ENCODE measurements at places on chromosomes 6 and 20. TPM values are rescaled to one million over a fixed set of nuclear protein-coding genes. Genes with fewer than 3 reads are reported as not detected.

Gene MMP24
- 17.1 TPM for total RNA-seq

Gene SEL1L2
- total RNA-seq, result not detected

Gene RBPJL
- total RNA-seq, result not detected

Gene SLC22A2
- total RNA-seq, result not detected

Gene MBOAT1
- 14.7 TPM for total RNA-seq

Gene HLA-DRB1
- 0.17 TPM for total RNA-seq

DNA sequence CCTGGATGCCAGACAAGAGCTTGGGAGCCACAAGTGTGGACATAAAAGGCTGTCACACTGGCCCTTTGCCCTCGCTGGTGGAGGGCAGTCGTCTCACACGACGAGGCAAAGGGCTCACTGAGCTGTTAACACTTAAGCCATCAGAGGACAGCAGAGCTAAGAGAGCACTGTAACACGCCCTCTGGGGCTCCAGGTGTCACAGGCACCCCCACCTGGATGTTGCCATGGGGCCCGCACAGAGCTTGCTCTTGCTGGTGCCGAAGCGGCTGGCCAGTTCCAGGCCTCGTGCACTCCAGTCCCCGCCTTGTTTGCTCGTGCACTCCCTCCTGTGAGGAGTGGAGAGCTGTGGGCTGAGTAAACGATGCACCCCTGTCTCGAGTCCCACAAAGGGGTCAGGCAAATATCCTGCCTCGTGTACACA is 37.4 kb downstream of the SLC35D3 start:
- no peak for DNase-seq

- DNase-seq, result no peak
These were observed 43.0 kb downstream of the RALGAPB start for GRCh38 chr20:38515631-38516030.

DNA sequence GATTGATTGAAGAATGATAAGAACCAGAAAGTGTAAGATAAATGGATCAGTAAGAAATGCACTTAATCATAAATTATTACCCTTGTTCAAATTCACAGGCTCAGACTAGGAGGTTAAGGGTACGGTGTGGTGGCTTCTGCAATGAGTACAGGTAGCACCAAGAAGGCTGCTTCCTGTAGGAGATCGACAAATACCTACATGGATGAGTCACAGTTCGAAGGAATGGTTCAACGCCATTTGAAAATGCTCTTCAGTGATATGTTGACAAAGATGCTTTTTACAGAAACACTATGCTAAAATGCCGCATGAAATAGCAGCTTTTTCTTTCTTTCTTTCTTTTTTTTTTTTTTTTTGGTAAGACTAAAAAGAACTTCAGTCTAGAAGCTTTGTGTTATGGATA is 116.2 kb downstream of the DTNBP1 start:
- no peak for DNase-seq

GRCh38 chr6:15434823-15435380 is 189.0 kb downstream of the JARID2 start:
- DNase-seq, result no peak

DNA sequence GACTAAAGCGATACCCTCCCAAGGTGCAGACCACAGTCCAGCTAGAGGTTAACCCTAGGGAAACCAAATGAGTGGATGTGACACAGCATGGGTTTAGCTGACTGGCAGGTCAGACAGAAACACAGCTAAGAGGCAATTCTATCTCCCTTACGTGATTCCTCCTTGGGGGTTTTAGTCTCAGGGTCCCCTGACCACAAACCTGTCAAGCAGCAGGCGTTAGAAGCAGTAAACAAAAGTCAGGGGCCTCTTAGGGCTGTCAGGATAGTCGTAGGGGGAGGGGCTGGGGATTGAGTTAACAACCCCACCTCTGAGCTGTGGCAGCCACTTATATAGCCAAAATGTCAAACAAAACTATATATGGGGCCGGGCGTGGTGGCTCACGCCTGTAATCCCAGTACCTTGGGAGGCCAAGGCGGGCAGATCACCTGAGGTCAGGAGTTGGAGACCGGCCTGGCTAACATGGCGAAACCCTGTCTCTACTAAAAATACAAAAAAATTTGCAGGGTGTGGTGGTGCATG is 13.6 kb downstream of the KCNK5 start:
- no peak for DNase-seq

- DNase-seq, result no peak
These were observed 93.5 kb downstream of the TMEM170B start for GRCh38 chr6:11631008-11631407.

- DNase-seq, result no peak
These were observed 80.7 kb downstream of the TRMT11 start for GRCh38 chr6:126067073-126067472.

DNA sequence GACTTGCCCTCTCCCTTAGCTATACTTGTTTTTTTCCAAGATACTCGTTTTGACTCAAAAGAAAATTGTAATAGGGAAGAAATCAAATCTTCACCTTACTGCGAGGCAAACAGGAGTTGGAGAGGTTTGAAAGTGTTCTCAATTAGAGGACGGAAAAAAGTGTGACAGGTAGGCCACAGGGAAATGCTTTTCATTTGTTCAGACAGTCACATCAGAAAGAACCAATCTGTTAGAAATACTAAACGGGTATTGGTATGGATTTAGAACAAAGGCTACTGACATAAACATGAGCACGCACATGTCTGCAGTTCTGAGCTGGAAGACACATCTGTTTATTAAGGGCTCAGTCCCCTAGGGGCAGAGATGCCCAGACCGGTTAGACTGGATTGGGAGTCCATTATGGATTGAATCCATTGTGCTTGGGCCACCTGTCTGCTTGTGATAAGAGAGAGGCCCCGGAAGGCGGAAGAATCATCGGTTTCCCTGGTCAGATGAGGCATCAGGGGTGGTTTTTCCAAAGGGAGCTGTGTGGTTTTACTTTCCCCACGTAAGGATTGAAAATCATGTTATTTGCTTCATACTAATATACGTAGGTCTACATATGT is 220.9 kb upstream of the MYLIP start:
- no peak for DNase-seq

GRCh38 chr20:63091901-63092659 is 85.3 kb upstream of the BHLHE23 start:
- no peak for DNase-seq

DNA sequence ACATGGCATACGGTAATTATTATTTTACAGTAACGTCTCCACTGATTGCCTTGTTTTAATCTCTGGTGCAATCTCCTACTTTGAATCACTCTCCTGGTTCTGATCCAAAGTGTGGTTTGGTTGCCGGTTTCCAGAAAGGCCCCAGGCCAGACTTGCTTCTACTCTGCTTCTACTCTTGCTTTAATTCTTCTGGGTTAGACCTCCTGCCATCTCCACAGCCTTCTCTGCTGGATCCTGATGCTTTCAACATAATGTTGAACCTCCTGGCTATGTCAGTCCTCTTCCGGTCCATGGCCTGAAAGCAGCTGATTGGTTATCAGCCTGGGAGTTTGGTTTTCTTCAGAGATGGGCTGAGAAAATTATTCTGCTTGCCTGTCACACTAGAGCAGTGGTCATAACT is 266.5 kb upstream of the RIMS1 start:
- no peak for DNase-seq

- DNase-seq, result no peak
These were observed 81.6 kb downstream of the C6orf118 start for GRCh38 chr6:165227644-165228329.

Data from Caki2 (cell line).